ENCODE measurements at places on chromosomes 7 and 10.

GRCh38 chr7:43884209-43884608 lies 14.9 kb upstream of the MRPS24 start:
- peak; percentile 46 for DNase-seq

DNA sequence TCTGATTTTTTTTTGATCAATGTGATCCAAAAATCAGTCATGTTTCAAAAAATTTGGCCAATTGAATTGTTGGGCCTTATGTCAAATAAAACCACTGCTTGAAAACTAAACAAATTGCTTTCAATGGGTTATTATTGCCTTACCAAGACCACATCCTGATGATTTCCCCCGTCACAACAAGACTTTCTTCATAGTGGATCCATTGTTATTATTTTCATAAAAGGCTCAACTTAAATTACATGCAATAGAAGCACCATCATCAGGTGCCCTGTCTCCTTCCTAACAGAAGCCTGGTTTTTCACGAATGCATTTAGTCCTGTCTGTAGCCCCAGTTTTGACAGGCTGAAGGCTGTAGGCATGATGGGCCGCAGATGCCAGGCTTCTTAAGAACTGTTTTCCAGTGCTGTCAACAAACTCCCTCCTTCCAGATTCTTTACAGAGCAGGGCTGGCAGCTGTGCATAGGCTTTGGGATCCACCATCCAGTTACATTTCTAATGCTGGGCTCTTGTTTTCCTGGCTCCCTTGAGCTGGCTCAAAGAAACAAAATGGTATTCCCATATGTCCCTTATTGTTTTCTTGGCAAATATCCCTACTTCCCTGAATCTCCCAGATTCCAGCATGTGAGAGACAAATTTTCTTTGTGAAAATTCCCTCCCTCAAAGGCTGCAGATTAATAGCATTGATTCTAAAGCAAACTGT lies 302.0 kb downstream of the TWIST1 start:
- no peak for DNase-seq

DNA sequence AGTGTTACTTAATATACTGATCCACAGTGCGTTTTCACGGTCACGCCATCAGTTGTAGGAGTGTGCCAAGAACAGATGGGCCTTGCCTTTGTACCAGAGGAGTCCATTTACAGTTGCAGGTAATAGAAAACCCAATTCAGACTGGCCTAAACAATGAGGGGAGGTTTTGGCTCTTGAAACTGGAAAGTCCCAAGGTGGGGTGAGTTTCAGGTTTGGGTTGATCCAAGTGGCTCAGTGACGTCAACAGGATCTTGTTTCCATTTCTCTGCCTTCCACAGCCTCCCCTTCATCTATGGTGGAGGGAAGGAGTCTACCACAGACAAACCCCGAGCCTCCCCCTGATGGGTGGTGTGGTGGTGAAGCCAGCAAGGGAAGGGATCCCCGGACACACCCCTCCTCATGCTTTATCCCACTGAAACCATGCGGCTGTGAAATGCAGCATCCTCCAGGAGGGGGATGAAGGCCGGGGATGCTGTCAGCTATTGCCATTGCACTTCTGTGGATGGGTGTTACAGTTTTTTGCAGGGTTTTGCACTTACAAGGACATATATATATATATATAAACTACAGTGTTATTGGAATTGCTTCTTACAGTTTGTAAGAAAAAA lies 14.8 kb upstream of the SH2D4B start:
- DNase-seq, result no peak

DNA sequence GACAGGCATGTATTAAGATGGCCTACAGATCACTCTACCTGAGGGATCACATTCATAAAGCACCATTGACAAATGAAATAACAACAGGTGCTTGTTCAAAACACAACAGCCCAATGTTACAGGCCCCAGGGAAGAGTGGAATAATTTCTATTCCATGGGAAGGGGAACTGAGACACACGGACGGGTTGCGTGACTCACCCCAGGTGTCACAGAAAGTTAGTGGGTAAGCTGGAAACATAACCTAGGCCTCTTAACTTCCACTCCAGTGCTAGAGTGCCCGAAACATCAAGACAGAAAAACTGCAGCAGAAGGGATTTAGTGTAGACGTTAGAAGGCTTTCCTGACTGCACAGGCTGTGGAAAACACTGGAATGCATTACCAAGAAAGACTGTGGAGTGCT lies 48.3 kb downstream of the SLC37A3 start:
- DNase-seq, result no peak

GRCh38 chr10:70472799-70473454 lies 5.6 kb upstream of the PALD1 start:
- DNase-seq, result no peak

GRCh38 chr7:155863721-155864151 lies 51.5 kb upstream of the SHH start:
- no peak for DNase-seq

DNA sequence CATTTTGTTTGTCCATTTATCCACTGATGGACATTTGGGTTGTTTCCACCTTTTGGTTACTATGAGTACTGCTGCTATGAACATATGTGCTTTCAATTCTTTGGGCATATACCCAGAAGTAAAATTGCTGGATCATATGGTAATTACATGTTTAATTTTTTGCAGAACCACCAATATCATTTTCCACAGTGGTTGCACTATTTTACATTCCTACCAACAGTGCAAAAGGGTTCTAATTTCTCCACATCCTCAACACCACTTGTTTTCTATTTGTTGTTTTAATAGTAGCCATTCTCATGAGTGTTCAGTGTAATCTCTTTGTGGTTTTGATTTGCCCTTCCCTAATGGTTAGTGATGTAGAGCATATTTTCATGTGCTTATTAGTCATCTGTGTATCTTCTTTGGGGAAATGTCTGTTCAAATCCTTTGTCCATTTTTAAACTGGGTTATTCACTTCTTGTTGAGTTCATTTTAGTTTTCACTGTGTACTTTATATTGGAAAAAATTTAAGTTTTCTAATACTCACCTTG lies 101.9 kb downstream of the HIBADH start:
- peak; percentile 54 for DNase-seq

DNA sequence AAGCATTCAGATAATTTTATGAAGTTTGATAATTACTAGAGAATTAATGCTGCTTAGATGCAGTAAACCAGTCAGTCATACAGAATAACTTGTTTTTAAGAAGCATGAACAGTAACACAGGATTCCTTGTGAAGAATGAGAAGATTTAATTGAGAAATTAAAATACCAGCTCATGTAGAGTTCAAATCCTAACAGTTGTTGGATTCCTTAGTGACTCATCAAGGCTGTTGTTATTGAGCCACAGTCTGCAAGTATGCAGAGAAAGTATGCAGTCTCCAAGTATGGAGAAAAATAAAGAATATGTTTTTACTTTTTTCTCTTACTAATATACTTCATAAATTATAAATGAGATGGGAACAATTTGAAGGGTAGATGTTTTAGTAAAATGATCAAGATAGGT lies 30.2 kb upstream of the CYP26C1 start:
- peak; percentile 51 for DNase-seq

GRCh38 chr10:114404171-114405010 lies at the start of gene AFAP1L2:
TSS of gene AFAP1L2 (minus strand) at chr10:114404502. CDS start at chr10:114404455, 47 bp downstream.
- DNase-seq, result no peak

GRCh38 chr7:142357953-142358520 lies 100.2 kb upstream of the PRSS58 start:
- DNase-seq, result peak; percentile 82

GRCh38 chr10:72012796-72013195 lies 48.6 kb downstream of the CHST3 start:
- no peak for DNase-seq

DNA sequence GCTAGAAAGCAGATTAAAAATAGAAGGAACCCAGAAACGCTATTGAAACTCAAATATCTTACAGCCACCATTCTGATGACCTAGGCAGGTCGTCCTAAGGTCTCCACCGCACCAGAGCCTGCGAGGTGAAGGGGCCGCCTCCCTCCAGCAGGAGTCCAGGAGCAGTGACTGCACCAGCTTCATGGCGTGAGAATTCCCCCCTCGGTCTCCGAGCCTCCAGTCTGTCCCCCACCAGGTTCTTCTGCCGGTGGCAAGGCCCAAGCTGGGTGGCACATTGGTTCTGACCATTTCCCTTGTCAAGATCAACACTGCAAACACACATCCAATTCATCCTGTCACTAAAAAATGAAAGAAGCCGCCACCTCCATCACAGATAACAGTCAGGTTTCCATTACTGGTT lies 98.7 kb downstream of the DIP2C start:
- no peak for DNase-seq

GRCh38 chr7:135512135-135512887 lies 2.4 kb upstream of the CNOT4 start:
- peak; percentile 67 for DNase-seq

- peak; percentile 57 for DNase-seq
Measured at GRCh38 chr10:72337039-72337629, 17.6 kb downstream of the DNAJB12 start.

- DNase-seq, result peak; percentile 69
Measured at GRCh38 chr7:5396542-5396941, 27.1 kb downstream of the TNRC18 start.

GRCh38 chr7:105493923-105494315 lies 28.2 kb downstream of the PUS7 start:
- DNase-seq, result no peak

DNA sequence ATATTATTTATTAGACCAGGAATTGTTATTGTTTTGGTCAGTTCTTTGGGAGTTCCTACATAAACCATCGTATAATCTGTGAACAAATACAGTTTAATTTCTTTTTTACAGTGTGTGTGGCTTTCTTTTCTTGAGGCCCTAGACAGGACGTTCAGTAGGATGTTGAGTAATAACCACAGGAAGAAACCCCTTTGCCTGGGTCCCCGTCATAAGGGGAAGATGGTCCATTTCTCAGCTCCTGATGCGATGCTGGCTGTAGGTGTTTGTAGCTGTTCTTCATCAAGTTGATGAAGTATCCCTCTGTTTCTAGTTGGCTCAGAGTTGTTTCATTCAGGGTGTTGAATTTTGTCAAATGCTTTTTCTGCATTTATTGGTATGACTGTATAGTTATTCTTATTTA lies 219.7 kb upstream of the ADARB2 start:
- no peak for DNase-seq

- DNase-seq, result peak; percentile 20
Measured at GRCh38 chr7:102064361-102065025, 222.2 kb upstream of the SH2B2 start.

GRCh38 chr7:1092806-1093501 lies 5.0 kb downstream of the GPER1 start:
- no peak for DNase-seq

GRCh38 chr10:110852255-110852896 lies 19.4 kb upstream of the PDCD4 start:
- no peak for DNase-seq

DNA sequence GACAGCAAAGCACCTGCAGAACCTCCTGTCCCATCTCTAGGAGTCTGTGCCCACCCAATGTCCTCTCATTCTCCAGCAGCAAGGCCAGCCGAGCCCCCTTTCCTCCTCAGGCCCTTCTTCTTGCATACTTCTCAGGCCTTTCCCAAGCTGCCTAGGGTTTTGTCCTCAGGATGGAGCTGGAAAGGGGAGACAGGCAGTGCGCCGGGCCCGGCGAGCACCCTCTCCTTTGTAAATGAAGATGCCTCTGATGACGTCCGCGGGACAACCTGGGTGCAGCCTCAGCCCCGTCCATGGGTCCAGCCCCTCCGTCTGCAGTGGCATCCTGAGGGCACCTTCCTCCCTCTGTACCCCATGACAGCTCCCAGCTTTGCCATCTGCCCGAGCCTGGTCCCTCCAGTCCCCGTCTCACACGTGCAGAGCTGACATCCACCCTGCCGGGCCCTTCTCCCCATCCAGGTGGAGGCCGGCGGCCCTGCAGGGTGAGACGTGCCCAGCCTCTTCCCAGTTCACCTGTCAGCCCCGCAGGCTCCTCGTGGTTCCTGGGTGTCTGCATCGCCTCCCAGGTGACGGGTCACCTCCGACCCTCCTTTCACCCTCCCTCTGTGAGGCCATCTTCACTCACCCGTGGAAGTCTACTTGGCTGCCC lies 36.4 kb downstream of the JAKMIP3 start:
- DNase-seq, result no peak

GRCh38 chr7:18541181-18541870 lies 45.8 kb downstream of the HDAC9 start:
- peak; percentile 66 for DNase-seq
